Stimulated activated CD4-positive, alpha-beta T cell treated with anti-CD3 and anti-CD28 coated beads, TNF-alpha, amount 100 ng/mL, for 48 hours (primary cell): ENCODE measurements at places on chromosomes 1 and 21.
A peak's percentile ranks its signal among the peaks of the same experiment; 100 is the strongest.

- no peak for DNase-seq
Observed at GRCh38 chr1:233081735-233082134, 131.3 kb downstream of the NTPCR start.

- DNase-seq = peak; percentile 73
Observed at GRCh38 chr1:36156329-36157114, 562 bp downstream of the MAP7D1 start.

DNA sequence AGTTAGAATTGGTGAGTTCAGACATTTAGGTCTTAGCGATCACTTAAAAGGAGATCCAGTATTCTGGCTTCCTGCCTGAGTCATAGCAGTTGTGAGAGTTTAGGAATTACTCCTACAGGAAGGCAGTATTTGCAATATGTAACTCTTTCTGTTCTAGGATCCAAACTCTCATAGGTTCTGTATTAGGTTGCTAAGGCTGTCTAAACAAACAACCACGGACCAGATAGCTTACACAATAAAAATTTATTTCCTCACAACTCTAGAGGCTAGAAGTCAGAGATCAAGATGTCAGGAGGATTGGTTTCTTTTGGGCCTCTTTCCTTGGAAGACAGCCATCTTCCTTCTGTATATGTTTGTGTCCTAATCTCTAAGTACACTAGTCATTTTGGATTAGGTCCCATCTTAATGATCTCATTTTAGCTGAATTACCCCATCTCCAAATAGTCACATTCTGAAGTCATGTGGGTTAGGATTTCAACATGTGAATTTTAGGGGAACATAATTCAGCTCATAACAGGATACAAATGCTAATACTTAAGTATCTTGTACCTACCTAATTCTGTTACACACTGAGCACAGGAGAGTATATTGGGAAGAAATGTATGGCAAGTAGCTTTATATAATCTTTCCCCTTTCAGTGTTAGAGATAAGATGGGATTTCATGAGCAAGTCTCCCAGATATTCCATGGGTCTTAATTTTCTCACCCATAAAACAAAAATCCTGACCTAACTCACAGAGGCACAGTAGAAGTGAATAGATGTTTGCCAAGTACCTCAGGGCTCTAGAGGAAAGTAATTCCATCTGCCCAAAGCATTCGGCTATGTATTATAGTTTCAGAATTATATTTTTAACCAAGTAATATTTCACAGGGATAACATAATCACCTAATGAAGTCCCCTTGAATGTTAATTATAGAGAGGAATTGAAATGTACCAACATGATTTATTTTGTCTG, 144.4 kb downstream of the PTBP2 start:
- DNase-seq = no peak

DNA sequence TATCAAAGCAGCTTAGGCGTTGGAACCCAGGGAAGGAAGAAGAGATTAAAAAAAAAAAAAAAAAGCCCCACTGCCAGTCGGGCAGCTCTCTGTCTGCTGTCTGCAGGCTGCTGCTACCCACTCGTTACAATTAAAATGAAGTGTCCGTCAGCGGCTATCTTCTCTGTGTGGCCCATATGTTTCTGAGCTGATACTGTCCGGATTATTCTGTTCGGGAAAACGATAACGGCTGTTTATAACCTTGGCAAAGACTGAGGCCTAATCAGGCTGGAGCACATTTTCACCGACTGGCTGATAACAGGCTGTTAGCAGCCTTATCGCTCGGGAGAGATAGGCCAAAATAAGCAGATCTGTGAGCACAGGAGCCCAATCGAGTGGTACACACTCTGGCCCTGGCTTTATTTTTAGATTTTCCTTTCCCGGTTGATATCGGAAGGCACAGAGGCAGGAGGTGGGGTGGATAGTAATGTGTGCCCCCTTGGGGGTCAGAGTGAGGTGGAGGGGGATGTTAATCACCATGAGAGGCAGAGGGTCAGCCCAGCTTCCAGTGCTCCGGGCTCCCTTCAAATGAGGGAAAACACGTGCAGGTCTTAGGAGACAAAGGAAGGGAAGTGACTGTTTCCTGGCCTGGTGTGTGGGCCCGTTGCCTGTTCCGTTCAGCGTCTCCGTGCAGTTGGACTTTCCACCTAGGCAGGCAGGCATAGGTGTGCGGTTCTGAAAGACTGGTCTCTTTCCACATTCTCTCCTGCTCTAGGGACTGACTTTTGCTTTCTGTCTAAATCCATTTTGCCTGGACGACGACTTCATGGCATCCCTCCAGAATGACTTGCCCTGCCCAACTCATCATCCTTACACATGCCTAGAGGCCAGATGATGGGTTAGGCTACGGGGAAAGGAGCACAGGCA, 153.4 kb downstream of the PBX1 start:
- no peak for DNase-seq

DNA sequence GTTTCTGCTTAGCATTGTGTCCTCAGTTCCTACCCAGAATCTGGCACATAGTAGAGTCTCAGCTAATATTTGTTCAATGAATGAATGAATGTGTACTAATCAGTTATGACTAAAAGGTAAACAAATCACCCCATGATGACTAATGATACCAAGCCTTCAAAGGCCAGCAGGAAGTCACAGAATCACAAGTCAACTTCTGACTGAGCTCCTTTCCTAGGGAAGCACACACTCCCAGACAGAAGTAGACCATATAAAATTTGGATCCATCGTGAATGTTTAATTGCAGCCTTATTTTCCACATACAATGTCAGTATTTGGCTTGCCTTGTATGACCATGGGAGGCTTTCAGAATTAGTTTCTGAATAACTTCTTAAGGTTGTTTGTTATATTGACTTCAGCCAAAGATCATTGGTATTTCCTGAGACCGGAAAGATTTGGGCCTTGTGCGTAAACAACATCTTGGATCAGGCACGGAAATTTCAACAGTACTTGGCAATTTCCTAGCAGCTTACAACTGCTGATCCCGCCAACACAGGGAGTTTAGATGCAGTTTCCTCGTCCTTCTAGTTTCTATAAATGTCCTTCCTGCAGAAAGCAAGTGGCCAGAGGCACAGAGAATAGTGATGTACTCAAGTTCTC, 185.9 kb upstream of the ATP1B1 start:
- no peak for DNase-seq

- DNase-seq = no peak
Observed at GRCh38 chr1:61979729-61980128, 214.9 kb upstream of the L1TD1 start.

- no peak for DNase-seq
Observed at GRCh38 chr1:245598524-245599305, 443.9 kb downstream of the KIF26B start.

DNA sequence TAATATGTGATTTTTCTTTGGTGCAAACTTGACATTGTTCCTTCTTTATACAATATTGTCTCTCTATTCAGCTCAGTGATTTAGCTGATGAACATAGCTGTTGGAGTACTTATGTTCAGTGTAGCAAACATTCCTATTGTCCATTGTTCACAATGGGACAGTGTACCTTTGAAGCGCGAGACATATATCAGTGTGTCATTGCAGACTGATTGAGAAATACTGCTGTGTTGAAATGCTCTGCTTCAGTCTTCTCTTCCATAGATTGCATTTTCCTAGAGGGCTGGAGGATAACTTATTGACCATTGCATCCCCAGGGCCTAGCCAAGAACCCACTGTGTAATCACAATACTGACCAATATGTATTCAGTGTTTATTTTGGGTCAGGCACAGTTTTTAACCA, 46.5 kb downstream of the HLX start:
- DNase-seq = no peak

DNA sequence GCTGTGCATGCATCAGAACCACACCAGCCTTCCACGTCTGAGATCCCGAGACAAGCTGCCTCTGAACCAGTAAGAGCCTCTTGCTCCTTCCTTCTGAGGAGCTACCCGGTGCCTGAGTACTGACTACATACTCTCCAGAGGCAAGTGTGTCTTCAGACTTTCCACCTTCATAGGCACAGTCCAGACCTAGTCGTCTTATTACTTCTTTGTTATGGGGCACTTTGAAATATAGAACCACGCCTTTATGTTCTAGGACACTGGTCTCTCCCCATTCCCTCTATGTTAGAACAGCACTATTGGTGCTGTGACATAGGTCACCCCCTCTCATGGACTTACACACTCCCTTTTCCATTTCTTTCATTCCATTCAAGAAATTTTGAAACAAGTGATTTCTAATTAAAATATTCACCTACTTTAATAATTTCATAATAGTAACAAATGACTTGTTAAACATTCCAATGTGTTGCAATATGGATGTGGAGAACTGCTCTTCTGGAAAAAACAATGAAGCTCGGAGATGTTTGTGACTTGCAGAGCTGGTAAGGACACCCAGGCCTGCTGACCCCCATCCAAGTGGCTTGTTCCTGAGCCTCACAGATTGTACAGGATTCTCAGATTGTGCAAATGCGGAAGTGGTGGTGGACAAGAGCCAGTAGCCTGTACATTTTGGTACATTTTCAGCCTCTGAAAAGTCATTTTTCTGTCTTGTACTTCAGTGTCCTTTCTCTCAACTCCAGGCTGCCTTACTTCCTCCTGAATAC, 76.1 kb upstream of the SIPA1L2 start:
- DNase-seq = no peak

- no peak for DNase-seq
Observed at GRCh38 chr21:16424331-16424751, 694.6 kb downstream of the USP25 start.

GRCh38 chr1:152960452-152961044, 9.9 kb upstream of the SPRR4 start:
- no peak for DNase-seq

DNA sequence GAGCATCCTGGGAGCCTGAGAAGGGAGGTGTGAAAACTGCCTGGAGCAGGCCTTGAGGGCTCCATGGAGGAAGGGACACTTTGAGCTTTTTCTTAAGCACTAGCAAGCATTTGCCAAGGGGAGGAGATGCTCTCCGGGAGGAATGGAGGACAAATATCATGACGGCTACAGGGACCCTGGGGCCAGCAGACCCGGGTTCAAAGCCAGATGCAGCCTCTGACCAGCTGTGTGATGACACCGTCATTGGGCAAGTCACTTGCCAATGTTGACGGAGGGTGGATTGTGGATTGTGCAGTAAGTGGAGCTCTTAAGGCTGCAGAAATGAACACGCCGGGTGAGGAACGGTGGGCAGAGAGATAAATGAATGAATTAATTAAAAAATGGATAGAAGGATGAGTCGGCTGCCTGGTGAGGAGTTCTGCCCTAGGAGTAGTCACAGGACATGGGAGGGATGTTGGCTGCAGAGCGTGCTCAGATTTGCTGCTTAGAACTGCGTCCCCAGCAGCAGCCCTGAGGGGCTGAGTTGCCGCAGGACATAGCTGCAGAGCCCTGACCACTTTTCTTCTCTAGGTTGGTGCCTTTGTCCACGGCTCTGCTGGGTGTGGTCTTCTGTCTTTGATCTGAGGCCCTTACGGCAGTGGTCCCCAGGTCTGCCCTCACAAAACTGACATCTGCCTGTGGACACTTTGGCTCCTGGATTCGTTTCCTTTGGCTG, 507.6 kb downstream of the NPHP4 start:
- DNase-seq = no peak

DNA sequence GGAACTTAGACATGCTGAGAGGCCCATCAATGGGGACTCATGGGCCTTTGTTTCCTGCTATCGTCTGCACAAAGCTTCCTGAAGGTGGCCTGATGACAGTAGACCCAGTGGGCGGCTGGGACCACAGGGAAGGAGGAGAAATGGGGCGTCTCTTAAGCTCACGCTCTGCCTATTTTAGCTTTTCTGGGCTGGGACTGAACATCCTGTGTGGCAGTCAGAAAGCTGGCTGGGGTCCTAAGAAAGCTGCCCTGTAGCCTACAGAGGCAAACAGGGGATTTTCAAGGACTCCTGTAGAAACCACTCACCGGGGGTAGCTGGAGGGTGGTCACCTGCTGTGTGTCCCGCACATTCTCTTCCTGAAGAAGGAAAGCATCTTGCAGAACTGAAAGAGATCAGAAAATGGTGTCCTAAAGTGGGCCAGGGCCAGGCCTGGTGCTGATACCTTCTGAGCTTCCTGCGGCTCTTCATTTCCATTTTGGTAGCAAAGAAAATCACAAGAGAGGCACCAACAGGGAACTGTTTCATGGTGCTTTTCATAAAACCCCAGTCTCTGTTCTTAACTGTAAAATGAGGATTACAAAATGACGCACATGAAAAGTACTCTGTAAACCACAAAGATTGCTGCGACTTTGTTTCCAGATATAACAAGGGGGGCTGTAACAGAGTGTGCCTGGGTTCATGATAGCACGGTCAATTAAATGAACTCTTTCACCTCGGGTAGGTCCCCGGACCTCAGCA, 8.6 kb downstream of the ZNF496 start:
- no peak for DNase-seq

DNA sequence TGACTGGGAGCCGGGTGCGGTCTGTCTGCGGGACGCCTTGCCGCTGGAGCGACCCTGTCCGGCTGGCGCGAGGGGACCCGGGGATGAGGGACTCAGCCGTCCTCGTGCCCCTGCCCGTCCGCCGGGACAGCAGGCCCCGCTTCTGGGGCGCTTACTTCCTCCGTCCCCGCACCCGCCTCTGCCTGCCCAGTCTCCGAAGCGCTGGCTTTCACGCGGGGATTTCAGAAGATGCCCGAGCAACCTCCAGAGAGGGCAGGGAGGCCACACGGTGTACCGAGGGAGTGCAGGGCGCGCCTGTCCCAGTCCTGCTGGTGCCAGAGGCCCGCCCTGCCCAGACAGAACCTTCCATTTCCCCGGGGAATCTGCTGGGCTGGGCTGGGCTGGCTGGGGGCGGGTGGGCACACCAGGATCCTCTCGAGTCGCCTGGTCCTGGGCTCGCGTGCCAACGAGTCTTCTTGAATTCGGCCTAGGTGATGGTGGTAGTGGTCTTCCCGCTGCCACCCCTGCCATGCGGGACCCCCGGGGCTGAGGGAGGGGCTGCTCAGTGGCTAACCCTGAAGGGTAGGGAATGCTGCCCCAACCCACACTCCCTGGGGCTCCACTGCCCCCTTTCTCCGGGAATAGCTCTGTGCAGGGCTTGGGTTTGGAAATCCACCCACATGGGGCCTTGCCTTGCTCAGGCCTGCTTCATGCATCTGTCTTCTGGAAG, 2.5 kb upstream of the TRPM2 start:
- no peak for DNase-seq

GRCh38 chr1:110189181-110189580, 20.9 kb upstream of the KCNC4 start:
- no peak for DNase-seq

DNA sequence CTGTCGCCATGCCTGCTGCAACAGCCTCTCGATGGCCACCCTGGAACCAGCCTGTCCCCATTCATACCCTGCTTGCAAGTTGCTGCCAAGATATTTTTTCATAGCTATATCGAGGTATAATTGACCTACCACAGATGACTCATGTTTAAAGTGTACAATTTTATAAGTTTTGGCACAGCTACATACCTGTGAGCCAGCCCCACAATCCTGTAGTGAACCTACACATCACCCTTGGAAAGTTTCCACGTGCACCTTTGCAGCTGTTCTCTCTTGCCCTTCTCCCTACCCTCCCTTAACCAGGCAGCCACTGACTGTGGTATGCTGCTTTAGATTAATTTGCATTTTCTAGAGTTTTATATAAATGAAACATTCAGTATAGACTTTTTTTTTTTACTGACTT, 23.0 kb upstream of the KCNJ6 start:
- DNase-seq = no peak
